ENCODE measurements at places on chromosomes 2 and 18. TPM values are rescaled to one million over a fixed set of nuclear protein-coding genes. Genes with fewer than 3 reads are reported as not detected.

ANKRD62 gene
- not detected for total RNA-seq

RALBP1 gene
- 58.7 TPM for total RNA-seq

DNA sequence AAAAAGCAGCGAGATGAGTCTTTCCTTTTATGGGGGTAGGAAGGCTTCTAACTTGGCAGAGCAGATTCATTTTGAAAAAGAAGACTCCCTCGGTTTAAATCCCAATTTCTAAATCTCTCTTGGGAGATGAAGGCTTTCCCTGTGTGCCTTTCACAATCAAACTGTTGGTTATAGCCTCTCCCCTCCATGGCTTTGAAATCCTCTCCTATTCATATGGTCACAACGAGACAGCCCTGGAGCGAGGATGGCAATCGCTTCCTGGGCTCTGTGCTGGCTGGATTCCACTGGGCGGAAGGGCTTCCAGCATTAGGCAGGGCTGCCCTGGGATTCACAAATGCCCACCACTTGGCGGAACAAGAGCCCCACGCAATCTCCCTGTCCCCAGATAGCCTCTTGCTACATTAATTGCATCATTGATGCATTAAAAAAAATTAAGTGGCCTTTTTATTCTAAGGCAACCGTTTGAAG, 1.6 kb downstream of the CAVIN2 start:
- no peak for DNase-seq

- DNase-seq: no peak
These were observed 90.3 kb downstream of the HDAC4 start for GRCh38 chr2:239310401-239311061.

DNA sequence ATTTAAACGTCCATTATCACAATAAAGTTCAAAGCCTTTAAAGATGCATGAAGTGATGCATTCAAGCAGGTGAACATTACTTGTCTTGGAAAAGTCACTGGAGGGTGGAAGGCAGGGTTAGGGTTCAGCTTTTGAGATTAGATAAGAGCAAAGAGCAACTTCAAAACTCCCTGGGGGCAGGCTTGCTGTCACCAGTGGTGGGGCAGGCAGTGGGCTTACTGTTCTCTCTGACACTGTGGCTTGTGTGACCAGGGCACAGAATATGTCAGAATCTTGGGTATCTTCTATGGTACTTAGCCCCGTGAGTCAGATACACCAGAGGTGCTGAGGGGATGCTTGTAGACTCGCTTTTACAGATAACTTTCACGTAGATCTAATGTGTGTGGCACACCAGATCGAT, 52.8 kb downstream of the WIPF1 start:
- no peak for DNase-seq

- no peak for DNase-seq
These were observed 51.7 kb downstream of the KCNIP3 start for GRCh38 chr2:95348609-95349567.

GRCh38 chr2:174044556-174044955, 79.4 kb upstream of the SP3 start:
- DNase-seq: no peak

- DNase-seq: no peak
These were observed 569.2 kb downstream of the ZEB2 start for GRCh38 chr2:143950704-143951103.

- DNase-seq: no peak
These were observed 200.5 kb upstream of the RND3 start for GRCh38 chr2:150688016-150688415.
